Hepatic stellate cell (primary cell): ENCODE measurements at places on chromosomes 3 and 15.

- DNase-seq: no peak
Observed at GRCh38 chr15:85063088-85063487, 81.4 kb downstream of the PDE8A start.

DNA sequence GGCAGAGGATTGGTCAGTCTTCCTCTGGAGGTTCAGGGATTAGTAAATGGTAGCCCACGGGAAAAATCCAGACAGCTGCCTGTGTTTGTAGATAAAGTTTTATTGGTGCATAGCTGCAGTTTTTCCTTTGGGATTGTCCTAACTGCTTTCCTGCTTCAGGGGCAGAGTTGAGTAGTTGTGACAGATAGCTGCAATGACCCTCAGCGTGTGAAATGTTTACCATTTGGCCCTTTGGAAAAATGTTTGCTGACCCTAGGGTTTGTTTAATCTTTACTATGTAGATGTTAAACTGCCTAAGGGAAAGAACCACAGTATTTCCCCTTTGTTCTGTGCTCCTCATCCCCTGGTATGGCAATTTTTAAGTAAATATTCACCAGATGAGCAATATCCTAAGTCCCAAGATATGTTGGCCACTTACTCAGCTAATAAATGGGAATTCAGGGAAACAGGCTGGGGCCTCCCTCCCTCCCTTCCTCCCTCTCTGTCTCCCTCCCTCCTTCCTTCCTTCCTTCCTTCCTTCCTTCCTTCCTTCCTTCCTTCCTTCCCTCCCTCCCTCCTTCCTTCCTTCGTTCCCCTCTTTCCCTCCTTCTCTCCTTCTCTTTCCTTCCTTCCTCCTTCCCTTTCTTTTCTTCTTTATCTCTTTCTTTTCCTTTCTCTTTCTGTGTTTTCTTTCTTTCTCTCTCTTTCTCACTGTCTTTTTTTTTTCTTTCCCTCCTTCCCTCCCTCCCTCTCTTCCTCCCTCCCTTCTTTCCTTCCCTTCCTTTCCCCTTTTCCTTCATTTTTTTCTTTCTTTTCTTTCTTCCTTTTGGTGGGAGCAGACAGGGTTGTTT lies 234.6 kb upstream of the BHLHE40 start:
- no peak for DNase-seq

GRCh38 chr3:189262746-189263145 lies 91.0 kb downstream of the TPRG1 start:
- DNase-seq: no peak

DNA sequence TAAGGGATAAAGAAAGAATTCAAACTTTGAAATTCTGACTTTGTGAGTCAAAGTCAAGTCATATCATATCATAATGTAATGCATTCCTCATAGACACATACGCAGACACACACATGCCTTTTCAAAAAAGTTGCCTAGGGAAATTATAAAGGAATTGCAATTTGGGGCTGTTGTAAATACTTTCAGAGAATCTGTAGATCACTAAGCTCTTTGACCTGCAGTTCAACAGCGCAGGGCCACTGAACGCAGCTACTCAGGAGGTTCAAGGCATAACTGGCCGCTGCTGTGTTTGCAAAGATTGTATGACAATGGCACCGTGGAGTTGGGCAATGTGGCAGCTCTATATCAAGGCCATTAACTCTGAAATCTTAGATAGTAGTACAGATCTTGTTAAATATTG lies 188.4 kb upstream of the THRB start:
- DNase-seq: no peak

GRCh38 chr3:97610626-97611025 lies 153.9 kb upstream of the ARL6 start:
- DNase-seq: no peak

- DNase-seq: no peak
Observed at GRCh38 chr3:28590860-28591259, 242.2 kb upstream of the AZI2 start.
